ENCODE measurements at places on chromosomes 6 and 20.

GRCh38 chr6:104325341-104326172 lies 534.2 kb downstream of the HACE1 start:
- peak; percentile 2 for DNase-seq

- DNase-seq: no peak
Measured at GRCh38 chr6:27742833-27743573, 169.2 kb downstream of the OR2B2 start.

GRCh38 chr6:129730477-129731165 lies 20.6 kb upstream of the ARHGAP18 start:
- DNase-seq: peak; percentile 16

DNA sequence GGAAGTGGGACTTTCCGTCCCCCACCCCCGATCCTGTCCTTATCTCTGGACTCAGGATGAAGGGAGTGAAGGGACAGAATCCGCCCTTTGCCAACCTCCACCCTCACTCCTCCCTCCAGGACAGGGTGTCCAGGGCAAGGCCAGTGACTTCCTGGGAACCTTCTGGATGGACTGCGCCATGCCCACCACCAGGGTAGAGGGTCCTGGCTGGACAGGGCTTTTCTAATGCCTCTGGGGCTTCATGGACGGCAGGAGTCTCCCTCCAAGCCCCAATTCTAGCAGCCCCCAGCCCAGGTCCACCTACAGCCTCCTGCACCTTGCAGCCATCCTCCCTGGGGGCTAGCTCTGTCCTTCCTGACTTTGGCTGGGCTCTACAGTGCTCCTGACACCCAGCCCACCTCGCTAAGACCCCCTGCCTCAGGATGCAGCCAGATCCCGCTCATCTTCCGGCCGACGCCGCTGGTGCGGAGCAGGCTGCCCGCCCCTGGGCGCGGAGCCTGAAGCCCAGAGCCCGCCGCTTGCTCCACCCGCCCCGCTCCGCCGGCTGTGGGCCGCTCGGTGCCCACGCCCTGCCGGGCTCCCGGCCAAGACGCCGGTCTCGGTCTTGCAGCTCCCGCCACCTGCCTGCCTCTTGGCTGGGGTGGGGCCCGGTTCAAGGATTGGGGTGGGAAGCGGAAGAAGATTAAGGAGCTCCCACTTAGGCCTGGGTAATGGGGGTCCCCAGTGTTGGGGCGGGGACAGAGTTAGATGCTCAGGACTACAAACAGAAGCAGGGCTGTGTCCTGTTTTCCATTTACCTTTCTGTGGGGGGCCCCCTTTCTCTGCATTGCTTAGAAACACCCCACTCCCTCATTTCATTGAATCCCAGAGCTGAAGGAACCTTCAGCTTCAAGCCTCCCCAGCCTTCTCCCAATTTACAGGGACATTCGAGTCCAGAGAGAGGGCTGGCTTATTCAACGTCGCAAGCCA lies 72.8 kb downstream of the MDGA1 start:
- peak; percentile 34 for DNase-seq

DNA sequence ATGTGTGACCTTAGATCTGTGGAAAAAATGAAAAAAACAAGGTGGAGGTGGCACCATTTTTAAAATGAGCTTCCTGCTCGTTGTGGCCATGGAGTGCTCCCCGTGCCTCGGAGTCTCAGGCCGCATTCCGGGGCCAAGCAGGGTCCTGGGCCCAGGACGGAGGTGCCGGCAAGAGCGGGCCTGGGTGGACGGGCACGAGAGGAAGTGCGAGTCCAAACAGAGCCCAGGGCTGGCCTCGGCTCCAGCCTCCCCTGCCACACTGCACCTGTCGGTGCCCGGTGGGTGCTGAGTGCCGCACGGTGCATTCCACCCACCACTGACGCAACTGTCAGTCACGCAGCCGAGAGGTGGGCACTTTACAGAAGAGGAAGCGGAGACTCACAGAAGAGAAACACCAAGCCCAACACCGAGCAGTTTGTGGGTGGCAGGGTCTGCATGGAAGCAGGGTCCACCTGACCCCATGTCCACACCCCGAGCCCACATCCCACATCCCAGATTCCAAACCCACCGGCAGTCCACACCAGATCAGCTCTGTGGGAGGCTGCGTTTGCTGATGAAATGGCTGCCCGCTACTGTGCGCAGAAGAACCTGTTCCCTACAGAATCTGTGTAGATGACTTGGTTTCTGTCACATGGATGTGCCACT lies 97.7 kb downstream of the PSMB1 start:
- DNase-seq: no peak

GRCh38 chr20:17524560-17524959 lies 6.6 kb downstream of the BFSP1 start:
- DNase-seq: no peak

GRCh38 chr20:62476056-62476838 lies 452 bp upstream of the GATA5 start:
- peak; percentile 25 for DNase-seq

DNA sequence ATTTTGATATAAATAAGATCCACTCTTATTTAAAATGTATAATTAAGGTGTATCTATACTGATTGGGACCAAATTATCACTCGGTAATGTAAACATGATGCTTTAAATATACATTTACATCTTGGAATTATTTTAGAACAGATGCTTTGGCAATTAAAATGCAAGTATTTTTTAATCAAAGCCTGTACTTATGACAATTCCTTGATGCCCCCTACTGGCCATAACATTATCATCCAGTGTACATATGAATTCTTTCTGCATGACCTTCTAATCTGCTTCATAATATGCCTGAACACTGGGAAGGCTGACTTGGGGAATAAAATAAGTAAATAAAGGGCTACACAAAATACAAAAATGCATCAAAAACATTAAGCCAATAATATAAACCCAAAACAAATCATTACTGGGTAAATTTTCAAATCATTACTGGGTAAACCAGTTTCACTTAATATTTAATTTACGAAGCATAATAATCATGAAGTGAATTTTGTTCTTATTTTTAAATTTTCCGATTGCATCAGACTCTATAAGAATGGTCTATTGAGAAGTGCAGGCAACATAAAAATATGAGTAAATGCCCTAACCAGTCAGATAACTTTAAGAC lies 65.1 kb downstream of the CGA start:
- DNase-seq: no peak

DNA sequence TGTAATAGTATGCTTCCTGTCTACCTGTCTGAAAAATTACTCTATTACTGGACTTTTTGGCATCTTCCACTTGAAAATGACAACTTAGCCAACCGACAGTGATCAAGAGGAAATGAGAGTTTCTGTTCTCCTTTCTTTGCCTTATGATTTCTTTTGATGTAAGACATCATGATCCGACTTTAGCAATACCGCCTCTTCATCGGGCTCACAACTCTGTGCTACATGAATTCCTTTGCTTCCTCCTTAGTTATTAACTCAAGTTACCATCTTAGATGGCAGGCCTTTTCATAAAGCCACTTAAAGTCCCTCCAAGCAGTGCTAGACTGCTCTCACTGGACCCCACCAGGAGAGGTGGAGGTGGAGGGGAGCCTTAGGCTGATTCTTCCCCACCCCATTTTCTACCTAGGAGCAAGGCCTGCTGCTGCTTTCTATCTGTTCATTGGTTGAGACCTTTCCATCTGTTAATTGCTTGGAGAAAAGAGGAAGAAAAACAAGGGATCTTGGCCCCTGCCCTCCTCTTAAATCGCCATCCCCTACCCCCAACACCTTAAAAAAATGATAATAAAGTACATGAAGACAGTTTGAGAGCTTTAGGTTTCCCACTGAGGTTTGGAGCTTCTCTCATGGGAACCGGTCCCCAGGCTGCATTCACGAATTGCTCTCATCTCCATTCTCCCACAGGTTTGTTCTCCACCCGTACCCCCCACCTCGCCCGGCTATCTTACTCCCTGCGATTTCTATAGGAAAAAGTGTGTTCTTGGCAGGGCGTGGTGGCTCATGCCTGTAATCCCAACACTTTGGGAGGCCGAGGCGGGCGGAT lies 21.6 kb upstream of the MCM3 start:
- no peak for DNase-seq

- DNase-seq: no peak
Measured at GRCh38 chr6:75495011-75495410, 1.4 kb upstream of the FILIP1 start.

DNA sequence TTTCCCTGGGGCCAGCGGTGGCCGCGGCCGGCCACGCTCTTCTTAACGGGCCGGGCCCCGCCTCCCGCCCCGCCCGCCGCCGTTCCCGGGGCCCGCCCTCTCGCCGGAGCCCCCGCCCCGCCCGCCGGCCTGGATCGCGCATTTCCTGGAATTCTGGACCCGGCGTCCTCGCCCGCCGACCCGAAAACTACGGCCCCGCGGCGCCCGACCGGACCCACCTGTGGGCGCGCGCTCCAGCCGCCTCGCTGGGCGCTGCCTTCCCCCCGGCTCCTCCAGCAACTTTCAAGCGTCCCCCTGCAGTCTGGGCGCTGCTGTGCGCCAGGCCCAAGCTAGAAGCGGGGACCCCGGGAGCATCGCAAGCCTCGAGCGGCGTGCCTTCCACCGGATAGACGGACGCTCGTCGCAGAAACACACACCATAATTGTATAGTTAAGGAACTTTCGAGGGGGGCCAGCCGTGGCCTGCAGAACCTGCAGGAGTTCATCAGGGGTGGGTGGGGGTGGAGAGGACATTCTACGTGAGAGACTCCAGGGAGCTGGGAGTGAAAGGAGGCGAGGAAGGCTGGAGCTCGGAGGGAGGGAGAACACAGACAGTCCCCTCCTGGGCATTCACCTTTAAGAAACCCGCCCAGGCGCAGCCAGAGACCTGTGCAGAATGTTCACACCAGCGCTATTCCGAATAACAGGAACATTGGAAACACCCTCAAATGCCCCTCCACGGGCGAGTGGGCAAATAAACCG lies at the start of gene ADA:
TSS of gene ADA (minus strand) at position 16 of the 740 bp plus-strand sequence. CDS start 92 bp downstream, outside the sequence.
- DNase-seq: peak; percentile 60

- DNase-seq: no peak
Measured at GRCh38 chr6:119297049-119297448, 52.5 kb downstream of the MAN1A1 start.

GRCh38 chr6:154991207-154991606 lies 3.9 kb upstream of the TIAM2 start:
- no peak for DNase-seq

- DNase-seq: no peak
Measured at GRCh38 chr20:40589581-40589980, 99.5 kb downstream of the MAFB start.

DNA sequence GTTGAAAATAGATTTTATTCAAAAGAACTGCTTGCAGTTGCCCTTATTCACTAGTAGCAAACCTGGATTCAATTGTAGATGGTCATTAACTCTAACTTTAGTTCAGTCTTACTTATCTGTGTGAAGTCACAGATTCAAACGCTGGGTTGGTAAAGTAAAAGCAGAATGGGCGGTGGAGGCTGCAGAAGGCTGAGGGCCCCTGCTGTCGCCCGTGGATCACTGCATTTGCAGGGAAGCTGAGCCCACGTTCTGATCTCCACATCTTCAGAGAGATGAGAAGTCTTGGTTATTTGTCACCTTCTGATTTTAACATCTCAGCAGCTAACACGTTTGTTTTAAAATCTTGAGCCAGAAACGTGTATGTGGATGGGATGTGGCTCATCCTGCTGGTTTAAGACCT lies 75.1 kb downstream of the SNX9 start:
- no peak for DNase-seq

GRCh38 chr6:1872649-1873131 lies 263.0 kb downstream of the FOXC1 start:
- DNase-seq: no peak

GRCh38 chr6:84046755-84047154 lies 13.2 kb downstream of the MRAP2 start:
- no peak for DNase-seq

DNA sequence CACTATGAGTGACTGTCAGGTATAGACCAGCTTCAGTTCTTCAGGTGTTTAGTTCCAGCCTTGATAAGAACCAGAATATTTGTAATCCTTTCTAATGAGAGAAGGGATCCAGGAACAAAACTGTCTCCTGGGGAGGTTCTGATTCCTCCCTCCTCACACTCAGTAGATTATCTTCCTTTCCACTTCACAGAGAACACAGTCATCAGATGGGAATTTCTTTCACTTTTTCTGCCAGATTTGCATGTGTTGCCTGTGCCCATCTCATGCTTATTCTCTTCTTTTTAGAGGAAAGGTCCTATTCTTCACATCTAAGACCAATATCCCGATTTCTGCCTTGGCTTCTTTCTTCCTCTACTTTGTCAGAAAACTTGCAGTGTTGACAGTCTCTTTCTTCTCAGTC lies 50.8 kb downstream of the CD109 start:
- DNase-seq: no peak

DNA sequence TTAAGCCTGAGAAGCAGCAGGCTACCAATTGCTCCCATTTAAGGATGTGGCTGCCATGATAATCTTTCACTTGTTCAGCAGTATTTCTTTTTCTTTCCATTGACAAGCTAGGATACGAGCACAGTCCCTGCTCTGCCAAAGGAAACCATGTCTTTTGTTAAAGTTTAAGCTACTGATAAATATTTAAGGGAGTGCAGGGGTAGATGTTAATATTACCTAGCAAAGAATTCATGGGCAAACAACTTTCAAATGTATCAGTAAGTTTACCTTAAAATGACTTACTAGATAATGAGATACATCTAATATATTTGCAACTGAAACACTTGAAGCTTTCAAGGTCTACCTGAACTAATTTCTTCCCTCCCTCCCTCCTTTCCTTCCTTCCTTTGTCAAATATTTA lies 77.3 kb downstream of the OPN5 start:
- no peak for DNase-seq

DNA sequence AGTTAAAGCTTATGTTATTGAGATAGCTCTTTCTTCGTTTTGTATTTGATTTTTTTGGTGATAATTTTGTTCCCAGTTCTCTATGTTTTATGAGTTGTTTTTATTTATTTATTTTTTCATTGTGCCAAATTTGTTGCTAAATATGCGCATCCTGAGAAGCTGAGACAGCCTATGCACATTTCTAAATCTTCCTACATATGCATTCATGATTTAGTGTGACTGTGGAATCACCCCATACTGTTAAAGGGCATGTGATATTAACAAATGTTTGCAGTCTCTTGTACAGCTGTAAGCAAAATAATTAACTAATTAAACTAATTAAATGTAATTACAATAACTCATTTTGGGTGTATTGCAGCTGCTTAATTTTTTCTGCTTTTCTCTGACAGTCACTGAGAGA lies 10.4 kb downstream of the TFAP2B start:
- no peak for DNase-seq

GRCh38 chr20:49132995-49133478 lies 55.1 kb downstream of the STAU1 start:
- DNase-seq: no peak

DNA sequence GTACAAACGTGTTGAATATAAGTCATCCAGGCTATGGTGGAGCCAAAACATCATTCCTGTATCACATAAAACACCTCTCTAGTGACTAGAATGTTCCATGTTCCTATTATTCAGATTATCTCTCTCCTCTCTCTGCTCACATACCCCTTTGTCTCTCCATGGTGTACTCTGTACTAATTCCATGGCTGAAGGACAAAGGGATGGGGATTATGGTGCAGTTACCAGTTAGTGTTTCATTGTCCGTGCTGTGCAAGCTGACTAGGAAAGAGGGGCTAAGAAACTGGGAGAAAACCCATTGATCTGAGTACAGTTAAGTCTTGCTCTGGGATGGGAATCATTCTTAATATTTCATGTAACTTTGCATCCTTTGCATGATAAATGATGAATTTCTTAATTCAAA lies 397.4 kb upstream of the NOX3 start:
- no peak for DNase-seq

GRCh38 chr6:125989631-125990030 lies 3.3 kb downstream of the TRMT11 start:
- DNase-seq: no peak
